Natural killer cell (primary cell): ENCODE measurements at places on chromosomes 2 and 18. TPM values are rescaled to one million over a fixed set of nuclear protein-coding genes. Genes with fewer than 3 reads are reported as not detected.

DNA sequence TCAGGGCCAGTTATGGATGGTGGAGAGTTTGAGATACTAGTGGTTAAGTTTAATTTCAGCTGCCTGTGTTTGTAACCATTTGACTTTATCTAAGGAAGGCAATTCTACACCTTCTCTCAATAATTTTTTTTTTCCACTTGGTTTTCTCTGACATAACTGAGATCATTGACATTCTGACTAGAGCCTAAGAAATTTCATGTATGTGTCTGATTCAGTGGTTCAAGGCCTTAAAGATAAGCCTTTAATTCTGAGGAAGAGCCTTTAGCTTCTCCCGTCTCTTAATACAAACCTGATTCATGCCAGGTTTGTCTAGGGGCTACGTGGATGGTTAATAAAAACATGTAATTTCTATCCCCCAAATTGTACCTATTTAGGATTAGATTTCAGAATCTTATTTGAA is 971.4 kb downstream of the DPP10 start:
- H3K4me3 ChIP-seq: no peak overlapping the region
- no peaks in the 10 kb centered on the region for H3K4me1 ChIP-seq
- no peak overlapping the region for H3K27ac ChIP-seq
- H3K27me3 ChIP-seq: no peaks in the 10 kb centered on the region
- no peaks in the 10 kb centered on the region for H3K36me3 ChIP-seq
- DNase-seq: no peak

- peak overlapping the region; percentile 10 for H3K4me3 ChIP-seq
- peaks cover 14% of the 10 kb centered on the region for H3K4me1 ChIP-seq
- no peaks in the 10 kb centered on the region for H3K36me3 ChIP-seq
- peak overlapping the region; percentile 66 for H3K27ac ChIP-seq
Measured at GRCh38 chr2:168490015-168490874, 34.2 kb downstream of the CERS6 start.

The ARPC2 gene
- total RNA-seq: 830 TPM

- H3K27ac ChIP-seq: peak overlapping the region; percentile 99
- H3K27me3 ChIP-seq: no peaks in the 10 kb centered on the region
- H3K4me1 ChIP-seq: peaks cover 44% of the 10 kb centered on the region
- no peaks in the 10 kb centered on the region for H3K36me3 ChIP-seq
- DNase-seq: peak; percentile 40
- H3K4me3 ChIP-seq: peak overlapping the region; percentile 32
Measured at GRCh38 chr2:221518201-221518934, 53.7 kb downstream of the EPHA4 start.

The FBXO36 gene
- 1.5 TPM for total RNA-seq

DNA sequence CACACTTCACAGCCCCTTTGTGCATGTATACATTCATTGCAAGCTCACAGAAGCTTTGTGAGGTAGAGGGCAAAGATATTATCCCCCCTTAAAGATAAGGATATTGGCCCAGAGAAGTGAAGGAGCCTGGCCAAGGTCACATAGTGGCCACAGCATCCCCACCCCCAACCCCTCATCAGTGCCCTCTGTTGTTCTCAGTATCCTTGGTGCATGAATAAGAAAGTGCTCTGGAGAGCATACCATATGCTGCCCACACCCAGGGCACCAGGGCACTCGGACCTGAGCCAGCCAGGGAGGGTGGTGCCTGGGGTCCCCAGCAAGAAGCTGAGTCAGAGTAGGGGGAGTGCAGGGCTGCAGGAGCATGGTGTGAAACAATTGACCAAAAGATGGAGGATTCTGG is 3.3 kb downstream of the DYSF start:
- no peaks in the 10 kb centered on the region for H3K36me3 ChIP-seq
- H3K4me1 ChIP-seq: peaks cover 42% of the 10 kb centered on the region
- DNase-seq: no peak
- no peak overlapping the region for H3K4me3 ChIP-seq
- no peak overlapping the region for H3K27ac ChIP-seq
- peaks cover 11% of the 10 kb centered on the region for H3K27me3 ChIP-seq

The FAM237A gene
- not detected for total RNA-seq

DNA sequence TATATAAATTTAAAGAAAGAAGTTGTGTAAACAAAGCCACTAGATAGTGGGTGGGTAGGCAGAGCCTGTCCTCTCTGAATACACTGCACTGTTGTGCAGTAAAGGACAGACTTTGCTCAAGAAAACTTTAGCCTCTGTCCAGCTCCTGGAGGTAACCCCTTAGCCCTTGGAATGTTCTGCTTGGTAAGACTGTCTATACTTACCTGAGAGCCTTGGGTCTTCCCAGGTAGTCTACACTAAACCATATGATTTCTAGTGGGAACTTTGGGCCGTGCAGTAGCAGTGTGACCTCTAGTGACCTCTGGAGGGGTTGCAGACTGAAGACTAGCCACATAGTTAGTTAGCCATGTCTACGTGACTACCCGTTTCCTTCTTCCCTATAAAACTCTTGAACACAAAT is 678.3 kb upstream of the NRXN1 start:
- DNase-seq: no peak
- H3K27ac ChIP-seq: no peak overlapping the region
- H3K27me3 ChIP-seq: no peaks in the 10 kb centered on the region
- no peaks in the 10 kb centered on the region for H3K4me1 ChIP-seq

GRCh38 chr2:182863642-182864041 is 2.8 kb downstream of the FRZB start:
- no peak for DNase-seq
- no peaks in the 10 kb centered on the region for H3K36me3 ChIP-seq
- no peak overlapping the region for H3K4me3 ChIP-seq
- H3K27me3 ChIP-seq: peaks cover 6% of the 10 kb centered on the region

The KATNAL2 gene
- 1.2 TPM for total RNA-seq

- H3K27ac ChIP-seq: no peak overlapping the region
- no peaks in the 10 kb centered on the region for H3K4me1 ChIP-seq
- H3K4me3 ChIP-seq: no peak overlapping the region
- no peaks in the 10 kb centered on the region for H3K36me3 ChIP-seq
Measured at GRCh38 chr2:20963867-20964266, 80.0 kb downstream of the APOB start.
